ENCODE measurements at places on chromosomes 12 and 14.

DNA sequence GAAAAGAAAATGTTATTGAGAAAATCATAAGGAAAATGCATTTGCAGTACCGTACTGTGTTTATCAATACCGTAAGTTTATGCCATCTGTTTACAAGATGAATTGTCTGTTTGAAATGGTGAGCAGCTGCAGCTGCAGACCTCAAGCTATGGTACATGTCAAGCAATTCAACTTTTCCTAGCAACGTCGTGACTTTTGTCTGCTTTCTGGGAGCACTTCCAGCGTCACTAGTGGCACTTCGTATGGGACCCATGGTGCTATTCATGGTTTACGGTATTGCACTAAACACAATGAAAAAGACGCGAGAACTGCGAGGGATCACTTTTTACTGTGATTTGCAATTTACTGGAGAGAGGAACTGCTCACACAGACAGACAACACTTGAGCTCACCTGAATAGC lies 160.8 kb downstream of the UNC79 start:
- no peak for DNase-seq

- DNase-seq, result no peak
These were observed 87.0 kb downstream of the SLC25A47 start for GRCh38 chr14:100410056-100410565.

- no peak for DNase-seq
These were observed 13.3 kb upstream of the ANAPC5 start for GRCh38 chr12:121365416-121366062.

DNA sequence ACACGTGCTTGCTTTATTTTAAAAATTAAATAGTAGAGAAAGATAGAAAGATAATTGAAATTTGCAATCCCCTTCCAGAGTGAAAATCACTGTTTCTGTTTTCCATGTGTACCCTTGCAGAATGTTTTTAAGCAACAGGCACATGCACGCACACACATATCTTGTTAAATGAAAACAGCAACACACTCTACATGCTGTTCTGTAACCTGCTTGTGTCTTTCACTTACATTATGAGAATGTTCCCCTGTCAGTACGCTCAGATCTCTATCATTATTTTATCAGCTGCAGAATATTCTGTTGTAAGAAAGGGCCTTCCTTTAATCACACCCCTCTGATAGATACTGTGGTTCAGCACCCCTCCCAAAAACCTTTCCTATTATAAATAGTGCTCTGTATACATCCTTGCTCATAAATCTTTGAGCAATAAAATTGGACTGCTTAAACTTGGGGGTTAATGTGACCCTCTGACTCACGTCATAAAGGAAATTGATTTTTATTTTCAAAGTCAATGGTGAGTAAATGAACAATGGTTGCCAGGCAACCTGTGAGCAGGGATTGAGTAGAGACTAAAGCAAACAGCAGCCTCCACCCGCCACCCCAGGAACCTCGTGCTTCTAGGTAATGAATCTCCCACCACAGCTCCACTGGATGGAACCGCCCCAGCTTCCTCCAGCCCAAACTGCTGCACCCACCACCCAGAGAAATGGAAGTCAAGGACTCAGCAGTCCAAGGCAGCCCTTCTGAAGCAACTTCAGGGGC lies 31.9 kb upstream of the CHGA start:
- no peak for DNase-seq

DNA sequence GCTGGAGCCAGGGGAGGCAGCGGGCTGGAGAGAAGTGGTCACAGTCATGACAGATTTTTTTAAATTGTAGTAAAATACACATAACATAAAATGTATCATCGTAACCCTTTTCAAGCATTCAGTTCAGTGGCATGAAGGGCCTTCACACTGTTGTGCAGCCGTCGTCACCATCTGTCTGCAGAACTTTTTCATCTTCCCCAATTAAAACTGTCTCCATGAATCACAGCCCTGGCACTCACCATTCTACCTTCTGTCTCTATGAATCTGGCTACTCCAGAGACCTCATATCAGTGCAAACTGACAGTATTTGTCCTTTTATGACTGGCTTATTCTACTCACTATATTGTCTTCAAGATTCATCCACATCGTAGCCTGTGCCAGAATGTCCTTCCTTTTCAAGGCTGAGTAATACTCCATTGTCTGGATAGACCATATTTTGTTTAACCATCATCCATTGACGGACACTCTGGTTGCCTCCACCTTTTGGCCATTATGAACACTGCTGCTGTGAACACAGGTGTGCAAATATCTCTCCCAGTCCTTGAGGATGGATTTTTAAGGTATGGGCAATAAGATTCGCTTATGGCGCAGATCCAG lies 91.5 kb upstream of the NCOR2 start:
- no peak for DNase-seq

DNA sequence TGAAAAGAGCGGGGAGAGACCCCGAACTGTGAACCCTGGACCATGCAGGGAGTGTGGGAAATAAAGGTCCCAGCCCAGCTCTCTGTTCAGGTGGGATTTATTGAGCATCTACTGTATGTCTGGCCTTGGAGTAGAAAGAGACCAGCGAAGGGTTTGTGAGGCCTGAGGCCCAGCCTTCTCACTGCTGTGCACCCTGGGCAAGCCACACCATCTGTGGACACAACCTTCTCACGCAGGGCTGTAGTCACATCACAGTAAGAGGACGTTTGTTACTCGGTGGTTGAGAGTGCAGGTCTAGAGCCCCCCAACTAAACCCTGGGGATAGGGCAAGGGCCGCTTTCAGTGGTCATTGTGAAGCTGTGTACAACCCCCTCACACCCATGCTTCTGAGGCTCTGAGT lies 18.2 kb downstream of the FAM222A start:
- no peak for DNase-seq

DNA sequence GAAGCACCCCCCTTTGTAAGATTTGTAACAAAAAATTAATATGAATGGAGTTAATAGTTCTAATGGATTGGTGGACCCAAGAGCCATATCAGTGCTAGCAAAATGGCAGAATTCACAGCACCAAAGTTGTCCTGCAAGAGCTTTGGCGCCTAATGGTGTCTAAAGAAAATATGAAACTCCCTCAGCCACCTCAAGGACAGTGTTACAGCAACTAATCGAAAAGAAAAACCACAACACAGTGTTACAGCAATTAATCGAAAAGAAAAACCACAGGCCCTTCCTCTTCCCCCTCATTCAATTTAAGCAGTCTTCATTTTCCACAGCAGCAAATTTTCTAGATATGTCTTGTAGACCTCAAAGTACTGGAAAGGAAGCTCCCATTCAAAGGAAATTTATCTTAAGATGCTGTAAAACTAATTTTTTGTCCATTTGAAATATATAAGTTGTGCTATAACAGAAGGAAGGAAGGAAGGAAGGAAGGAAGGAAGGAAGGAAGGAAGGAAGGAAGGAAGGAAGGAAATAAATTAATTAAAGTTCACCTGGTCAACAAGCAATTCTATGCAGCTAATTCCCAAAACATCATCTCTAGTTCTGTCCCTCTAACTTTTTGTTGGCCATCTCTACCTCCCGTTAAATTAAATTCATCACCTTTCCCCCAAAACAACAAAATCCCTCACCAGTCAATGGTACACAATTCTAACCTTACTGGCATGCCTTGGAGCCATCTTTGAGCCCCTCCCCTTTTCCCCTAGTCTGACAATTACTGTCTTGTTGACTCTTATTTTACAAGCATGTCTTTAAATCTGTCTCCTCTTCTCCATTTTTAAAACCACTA lies 17.4 kb downstream of the LRP6 start:
- no peak for DNase-seq

DNA sequence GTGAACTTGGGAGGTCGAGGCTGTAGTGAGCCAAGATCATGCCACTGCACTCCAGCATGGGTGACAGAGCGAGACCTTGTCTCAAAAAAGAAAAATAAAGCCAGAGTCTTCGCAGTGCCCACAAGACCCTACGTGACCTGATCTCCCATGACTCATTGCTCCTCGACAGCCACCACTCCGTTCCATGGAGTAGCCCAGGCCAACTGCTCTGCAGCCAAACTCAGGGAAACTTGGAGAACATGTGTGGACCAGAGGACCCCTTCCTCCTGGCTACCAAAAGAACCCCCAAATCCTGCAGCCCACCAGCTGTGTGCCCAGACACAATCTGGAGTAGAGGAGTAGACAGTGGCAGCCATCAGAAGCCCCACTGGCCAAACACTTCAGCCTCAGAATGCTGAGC lies 32.1 kb upstream of the PPP2R5C start:
- no peak for DNase-seq

GRCh38 chr14:87623616-87624015 lies 369.4 kb downstream of the GALC start:
- no peak for DNase-seq

- no peak for DNase-seq
These were observed 61.9 kb downstream of the KICS2 start for GRCh38 chr12:64160021-64160710.

- no peak for DNase-seq
These were observed 121.1 kb downstream of the PRMT8 start for GRCh38 chr12:3611860-3612703.

- no peak for DNase-seq
These were observed 18.9 kb upstream of the ATP5MC2 start for GRCh38 chr12:53694756-53695151.

DNA sequence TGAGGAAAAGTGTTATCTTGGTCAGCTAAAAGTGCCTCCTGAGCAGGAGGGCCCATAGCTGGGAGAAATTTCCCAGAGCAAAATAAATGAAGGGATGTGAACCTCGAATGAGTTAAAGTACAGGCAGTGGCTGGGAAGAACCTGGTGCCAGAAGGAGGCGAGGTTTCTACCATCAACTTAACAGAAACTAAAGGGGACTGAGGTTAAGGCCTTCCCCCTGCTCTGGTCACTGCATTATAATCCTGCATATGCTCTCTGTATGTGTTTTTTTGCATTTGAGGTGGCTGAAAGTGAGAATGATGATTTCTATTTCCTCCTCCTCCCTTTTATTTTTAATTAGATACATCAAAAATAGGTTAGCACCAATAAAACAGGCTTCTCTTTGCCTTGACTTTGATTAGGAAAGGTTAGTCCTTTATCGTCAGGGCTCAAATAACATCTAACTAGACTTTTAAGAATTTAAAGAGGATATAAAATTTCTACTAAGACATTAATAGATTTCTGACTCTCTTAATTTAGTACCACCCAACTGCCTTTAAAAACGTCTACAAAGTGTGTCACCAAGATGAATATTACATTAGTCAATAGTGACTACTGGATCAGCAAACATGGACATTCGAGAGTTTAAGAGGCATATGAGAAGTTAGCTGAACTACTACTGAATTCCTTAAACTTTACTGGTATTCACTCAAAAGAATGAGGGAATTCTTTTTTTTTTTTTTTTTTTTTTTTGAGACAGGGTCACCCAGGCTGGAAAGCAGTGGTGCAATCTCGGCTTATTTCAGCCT lies 49.2 kb downstream of the GALNT4 start:
- no peak for DNase-seq

DNA sequence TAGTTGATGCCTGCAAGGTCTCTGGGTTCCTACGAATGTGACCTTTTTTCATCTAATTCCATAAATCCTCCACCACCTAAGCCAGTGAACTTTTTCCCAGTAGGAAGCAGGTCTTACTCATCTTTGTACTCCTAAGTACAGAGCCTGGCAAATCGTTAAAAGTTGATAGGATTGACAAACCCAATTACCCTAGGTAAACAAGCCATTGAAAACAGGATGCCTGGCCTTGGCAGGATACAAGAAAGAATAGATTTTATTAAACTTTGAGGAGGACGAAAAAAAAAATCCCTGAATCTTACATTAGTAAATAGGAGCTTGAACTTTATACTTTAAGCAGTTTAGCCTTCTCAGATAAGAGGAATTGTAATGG lies 5.6 kb downstream of the TBPL2 start:
- no peak for DNase-seq

DNA sequence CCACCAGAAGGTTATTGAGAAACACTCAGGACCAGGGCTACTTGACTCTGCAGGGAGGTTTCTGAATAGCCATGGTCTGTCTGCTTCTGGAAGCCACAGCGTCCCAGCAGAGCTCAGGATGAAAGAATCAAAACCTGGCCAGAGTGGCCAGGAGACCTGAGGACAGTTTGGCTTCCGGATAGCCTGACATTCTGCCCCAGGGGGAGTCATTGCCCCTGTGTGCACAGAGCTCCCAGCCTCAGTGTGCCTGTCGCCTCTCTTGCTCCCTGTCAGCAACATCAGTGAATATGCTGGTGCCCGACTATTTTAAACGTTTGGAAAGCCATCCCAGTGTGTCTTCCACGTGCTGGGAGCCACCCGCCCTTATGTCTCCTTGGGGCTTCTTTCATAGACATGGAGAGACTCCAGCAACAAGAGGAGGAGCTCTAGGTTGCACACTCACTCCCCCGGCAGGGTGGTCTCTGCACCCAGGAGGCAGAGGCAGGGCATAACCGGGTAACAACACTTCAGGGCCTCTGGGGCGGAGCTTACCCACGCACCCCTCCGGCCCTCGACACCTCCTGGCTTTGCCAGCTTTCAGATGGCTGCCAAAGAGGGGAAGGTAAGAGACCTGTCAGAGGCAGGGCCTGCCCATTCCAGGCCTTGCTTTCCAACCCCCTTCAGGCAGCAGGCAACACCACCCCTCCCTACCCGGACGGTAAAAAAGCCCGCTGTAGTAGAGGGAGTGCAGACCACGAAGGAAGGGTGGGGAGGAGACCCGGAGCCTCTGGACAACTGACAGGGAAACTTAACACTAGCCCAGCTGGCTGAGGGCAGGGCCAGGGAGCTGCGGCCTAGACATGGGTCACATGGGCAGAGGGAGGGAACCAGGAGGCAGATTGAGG lies 19.0 kb upstream of the SLC6A12 start:
- no peak for DNase-seq

- DNase-seq, result no peak
These were observed 133.2 kb downstream of the PRKCH start for GRCh38 chr14:61454545-61454944.

GRCh38 chr12:73452672-73453469 lies 1084.8 kb upstream of the ATXN7L3B start:
- no peak for DNase-seq

DNA sequence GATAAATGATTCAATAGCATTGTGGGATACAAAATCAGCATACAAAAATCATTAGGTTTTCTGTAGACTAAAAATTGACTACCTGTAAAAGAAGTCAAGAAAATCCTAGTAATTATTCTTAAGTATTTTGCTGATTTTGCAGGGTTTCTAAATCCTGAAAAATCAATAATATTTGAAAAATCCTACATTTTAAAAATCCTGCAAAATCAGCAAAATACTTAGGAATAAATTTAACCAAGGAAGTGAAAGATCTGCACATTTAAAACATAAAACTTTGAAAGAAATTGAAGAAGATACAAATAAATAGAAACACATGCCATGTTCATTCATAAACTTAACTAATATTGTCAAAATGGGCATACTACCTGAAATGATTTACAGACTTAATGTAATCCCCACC lies 517.7 kb downstream of the RERGL start:
- DNase-seq, result no peak

DNA sequence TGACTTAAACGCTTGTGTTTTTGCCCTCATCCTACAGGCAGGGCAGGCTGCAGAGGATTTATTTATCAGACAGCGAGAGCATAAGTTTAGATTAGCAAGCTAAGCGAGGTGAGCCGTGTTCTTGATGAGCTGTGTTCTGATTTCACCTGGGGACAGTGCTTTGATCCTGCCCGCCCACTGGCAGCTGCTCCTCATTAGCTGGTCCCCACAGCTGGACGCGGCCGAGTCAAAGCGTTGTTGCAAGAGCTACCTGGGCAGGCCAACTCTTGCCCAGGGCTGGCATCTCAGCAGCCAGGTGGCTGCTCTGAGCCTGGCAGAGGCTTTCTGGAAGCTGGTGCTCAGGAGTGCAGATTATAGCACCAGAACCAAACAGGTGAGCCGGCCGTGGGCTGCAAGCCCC lies 46.8 kb upstream of the BEGAIN start:
- no peak for DNase-seq
